ENCODE measurements at places on chromosomes 2 and 18.

- no peak for DNase-seq
These were observed 78.5 kb downstream of the SESTD1 start for GRCh38 chr2:179186126-179186525.

DNA sequence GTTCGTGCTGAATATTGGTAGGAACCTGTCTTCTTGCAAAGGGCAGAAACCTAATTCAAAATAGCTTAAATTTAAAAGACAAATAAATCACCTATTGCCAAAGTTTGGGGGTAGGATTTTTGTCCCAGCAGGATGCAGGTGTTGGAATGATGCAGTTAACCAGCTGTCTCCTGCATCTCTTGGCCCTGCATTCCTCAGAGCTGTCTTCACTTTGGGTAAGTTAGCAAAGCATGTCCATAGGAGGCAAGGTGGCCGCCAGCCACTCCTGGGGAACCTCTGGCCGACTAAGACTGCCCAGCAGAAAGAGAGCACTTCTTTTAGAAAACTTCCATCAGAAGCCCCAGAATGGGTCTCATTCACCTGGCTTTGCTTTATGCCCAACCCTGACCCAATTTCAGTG is 20.5 kb upstream of the NYAP2 start:
- DNase-seq, result no peak

GRCh38 chr2:163849756-163850435 is 114.1 kb upstream of the FIGN start:
- DNase-seq, result no peak

DNA sequence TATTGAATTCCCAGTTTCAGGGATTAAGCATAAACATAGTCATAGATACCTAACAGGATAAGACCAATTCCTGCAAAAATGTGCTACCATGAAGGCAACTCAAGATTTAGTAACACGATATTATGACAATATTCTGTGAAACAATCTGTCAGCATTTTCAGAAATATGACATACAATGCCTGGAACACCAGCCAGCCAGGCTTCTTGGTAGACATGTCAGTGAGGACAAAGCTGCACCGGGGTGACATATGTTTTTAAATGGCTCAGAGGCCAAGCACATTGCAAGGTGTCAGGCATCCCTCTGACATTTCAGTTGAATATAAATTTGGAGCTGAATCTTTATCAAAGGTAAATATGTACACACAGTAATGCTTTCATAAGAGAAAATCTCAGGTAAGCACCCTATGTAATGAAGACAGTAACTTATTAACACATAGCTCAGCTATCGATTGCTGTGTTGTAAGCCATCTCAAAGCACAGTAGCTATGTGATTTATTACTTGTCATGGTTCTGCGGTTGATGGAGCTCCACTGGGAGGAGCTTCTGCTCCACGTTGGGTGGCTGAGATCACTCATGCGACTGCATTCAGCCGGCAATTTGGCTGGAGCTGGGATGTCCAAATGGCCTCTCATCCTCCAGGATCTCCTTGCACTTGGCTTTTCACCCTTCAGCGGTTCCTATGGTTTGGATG is 31.9 kb upstream of the EML6 start:
- no peak for DNase-seq

DNA sequence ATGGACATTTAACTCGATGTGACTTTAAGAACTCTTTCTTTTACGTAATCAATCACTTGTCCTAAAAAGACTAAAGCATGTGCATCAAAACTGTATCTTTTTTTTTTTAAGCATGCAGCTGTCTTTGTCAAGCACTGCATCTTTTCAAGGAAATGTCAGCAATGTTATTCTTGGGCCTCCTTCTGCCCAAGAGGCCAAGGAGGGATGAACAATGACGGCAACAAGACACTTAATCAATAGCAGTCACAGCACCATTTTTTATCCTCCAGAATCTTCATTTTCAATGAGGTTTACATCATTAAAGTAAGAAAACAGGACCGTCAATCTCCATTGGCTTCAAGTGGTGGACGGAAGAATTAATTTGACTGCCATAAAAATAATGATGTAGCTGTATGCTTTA is 253.8 kb downstream of the AFF3 start:
- DNase-seq, result no peak

DNA sequence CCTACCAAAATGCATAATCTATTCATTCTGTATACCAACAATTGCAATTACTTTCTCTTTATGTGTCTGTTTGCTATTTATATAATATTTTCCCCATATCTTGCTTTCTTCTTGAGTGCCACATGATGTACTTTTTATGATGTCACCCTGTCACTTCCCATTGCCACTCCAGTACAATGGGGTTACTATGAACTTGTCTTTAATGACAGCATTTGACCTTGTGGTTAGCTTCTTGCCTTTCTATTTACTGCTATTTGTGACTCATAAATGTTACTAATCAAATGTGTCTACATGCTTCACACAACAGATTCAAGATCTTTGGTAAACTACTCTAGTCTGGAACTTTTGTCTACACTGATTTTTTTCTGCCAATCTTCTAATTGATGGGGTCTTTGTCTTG is 486.3 kb downstream of the NR4A2 start:
- no peak for DNase-seq

DNA sequence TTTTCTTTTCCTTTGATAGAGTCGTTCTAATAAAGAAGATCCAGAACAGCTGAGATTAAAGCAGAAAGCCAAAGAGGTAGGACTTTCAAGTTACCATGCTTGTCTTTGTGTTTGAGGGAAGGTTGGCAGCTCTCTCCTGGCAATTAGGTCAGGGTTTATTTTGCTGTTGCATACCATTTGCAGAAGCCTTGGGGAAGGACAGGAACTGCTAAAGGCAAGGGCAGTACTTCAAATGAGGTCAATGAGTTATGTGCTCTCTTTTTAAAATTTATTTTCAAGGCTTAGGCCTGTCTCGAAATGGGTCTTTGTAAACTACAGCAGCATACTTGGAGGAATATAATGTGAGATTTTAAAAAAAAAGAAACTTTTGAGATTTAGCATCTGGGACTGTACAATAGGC is 108.9 kb downstream of the TAF4B start:
- DNase-seq, result no peak

- no peak for DNase-seq
These were observed 313.0 kb downstream of the CDH2 start for GRCh38 chr18:27863780-27864430.

DNA sequence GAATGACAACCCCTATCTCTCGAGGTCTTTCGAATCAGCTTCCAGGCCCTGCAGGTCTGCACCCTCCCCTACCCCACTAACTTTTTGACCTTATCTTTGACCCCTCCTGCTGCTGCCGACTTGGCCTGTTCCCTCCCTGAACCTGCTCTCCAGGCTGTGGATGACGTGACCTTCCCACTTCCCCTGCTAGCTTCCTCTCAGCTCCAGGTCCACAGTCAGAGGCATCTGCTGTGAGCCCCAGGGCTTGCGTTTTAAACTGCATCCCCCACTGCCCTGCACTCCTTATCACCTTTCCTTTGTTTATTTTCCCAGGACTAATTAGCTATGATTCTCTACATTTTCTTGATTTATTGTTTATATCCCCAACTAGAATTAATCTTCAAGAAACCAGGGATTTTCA is 71.2 kb upstream of the ALKAL2 start:
- no peak for DNase-seq

GRCh38 chr2:42965196-42965595 is 172.8 kb upstream of the HAAO start:
- no peak for DNase-seq

All from left ventricle myocardium inferior (tissue), 1 donor.